Naive B cell (primary cell): ENCODE measurements at places on chromosomes 5 and 9.
A peak's percentile ranks its signal among the peaks of the same experiment; 100 is the strongest.

GRCh38 chr9:72581694-72582093, 60.3 kb downstream of the TMC1 start:
- DNase-seq, result no peak

GRCh38 chr9:111316796-111317195, 13.2 kb downstream of the OR2K2 start:
- DNase-seq, result no peak

- DNase-seq, result no peak
Measured at GRCh38 chr5:425714-426113, 17.3 kb upstream of the EXOC3 start.

GRCh38 chr5:149583394-149583793, 2.1 kb downstream of the ARHGEF37 start:
- DNase-seq, result no peak

DNA sequence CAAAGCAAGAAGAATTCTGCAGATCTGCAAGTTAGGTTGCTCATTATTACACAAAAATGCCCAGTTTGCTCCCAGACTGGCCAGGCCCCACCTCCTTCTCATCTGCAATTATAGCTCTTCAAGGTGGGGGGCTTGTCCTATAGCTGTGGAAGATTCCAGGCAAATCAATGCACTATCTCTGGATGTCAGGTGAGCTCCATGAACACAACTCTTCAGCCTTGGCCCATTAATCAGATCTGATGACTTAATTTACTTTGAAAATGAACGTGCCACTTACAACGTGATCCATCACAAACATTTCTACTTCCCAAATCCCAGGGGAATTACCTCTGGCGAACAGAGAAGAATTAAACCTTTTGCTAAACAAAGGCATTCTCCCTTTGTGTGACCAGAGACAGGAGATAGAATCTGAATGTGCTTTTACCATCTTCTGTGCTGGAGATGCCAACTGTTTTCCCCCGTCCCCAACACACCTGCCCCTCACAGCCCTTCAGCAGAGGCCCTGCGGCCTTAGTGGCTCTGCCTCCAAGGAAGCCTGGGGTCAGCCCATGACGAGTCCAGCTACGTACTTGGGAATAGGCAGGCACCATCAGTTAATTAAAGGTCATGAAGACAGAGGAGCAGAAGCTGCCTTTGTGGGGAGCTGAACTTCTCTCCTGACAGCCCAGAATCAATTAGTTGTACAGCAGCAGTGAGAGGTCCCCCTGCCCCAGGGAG, 60.5 kb downstream of the SNX18 start:
- no peak for DNase-seq

DNA sequence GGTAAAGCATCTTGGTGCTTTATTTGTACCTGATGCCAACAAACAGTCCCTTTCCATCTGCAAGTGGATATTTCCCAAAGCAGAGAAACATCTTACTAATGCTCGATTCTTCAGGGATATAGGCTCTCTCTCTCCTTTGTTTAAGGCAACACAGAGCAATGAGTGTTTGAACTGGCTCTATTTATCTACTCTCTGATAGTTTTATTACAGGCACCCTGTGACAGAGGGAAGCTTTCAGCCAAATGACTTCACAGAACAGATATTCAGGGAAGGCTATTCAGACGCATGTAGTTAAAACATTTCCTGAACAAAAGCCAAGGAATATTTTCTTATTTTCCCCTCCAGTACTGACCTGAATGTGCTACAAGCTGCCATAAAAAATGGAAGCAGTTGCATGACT, 141.8 kb downstream of the YIPF5 start:
- DNase-seq, result no peak

DNA sequence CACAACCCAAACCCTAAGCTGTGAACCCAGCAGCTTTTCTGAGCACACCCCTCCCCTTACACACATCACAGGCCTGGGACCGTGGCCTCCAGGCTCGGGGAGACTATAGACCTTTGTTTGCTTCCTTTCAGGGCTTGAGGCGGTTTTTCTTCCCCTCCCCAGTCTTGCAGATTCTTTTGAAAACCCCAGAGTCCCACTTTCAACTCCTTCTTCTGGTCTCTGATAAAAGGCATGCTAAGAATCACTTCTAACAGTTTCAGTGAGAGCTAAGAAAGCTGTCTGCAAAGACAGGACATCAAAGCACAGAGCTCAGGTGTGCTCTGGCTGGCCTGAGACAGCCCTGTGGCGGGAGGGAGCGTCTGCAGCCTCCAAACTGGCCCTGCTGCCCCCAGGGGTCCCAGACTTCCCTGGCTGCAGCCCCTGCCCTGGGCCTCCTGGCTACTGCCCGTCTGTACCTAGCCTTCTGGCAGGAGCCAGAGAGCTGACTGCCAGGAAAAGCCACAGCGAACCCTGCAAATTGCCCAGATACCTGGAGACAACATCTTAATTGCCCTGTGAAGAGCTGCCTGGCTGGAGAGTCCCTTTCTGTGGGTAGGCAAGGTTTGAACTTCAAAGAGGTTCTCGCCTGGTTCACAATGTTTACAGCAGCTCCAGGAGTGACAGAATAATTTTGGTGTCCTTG, 138.9 kb downstream of the GADD45G start:
- peak; percentile 16 for DNase-seq

DNA sequence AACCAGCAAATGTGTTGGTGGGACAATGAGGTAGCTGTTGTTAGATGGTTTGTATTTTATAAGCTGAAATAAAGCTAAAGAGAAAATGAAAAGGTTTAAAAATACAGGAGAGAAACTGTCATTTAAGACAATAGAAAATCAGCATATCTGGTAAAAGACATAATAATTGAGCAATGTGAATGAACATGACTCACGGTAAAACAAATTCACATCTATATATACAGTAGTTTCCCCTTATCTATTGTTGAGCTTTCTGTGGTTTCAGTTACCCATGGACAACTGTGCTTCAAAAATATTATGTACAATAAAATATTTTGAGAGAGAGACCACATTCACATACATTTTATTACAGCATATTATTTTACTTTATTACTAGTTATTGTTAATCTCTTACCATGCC, 1649.8 kb downstream of the EFNA5 start:
- no peak for DNase-seq

DNA sequence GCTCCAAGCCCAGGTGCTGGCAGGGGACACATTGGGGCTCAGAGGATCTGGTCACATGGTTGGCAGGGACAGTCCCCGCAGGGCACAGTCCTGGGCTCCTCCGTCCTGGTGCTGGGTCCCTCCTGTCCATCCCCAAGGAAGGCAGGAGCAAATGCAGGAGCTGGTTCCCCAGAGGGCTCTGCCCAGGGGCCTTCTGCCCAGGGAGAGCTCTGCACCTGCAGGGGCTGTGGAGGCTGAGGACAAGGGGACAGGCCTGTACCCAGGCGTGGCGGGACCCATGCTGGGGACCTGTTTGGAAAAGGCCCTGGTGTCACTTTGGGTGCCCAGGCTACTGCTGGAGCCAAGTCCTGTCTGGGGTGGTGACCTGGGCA, 7.2 kb downstream of the SPATA31E1 start:
- DNase-seq, result no peak
